GM04503 (cell line): ENCODE measurements at places on chromosomes 6 and 20.

- DNase-seq: no peak
Observed at GRCh38 chr20:29319725-29320124, 1937.7 kb upstream of the DEFB115 start.

GRCh38 chr6:119032428-119032827 lies 46.0 kb downstream of the FAM184A start:
- no peak for DNase-seq

- no peak for DNase-seq
Observed at GRCh38 chr6:148200781-148201180, 141.9 kb upstream of the SASH1 start.

GRCh38 chr20:6489361-6490171 lies 277.9 kb upstream of the BMP2 start:
- DNase-seq: no peak

- DNase-seq: no peak
Observed at GRCh38 chr6:110307368-110307767, 50.8 kb downstream of the METTL24 start.

DNA sequence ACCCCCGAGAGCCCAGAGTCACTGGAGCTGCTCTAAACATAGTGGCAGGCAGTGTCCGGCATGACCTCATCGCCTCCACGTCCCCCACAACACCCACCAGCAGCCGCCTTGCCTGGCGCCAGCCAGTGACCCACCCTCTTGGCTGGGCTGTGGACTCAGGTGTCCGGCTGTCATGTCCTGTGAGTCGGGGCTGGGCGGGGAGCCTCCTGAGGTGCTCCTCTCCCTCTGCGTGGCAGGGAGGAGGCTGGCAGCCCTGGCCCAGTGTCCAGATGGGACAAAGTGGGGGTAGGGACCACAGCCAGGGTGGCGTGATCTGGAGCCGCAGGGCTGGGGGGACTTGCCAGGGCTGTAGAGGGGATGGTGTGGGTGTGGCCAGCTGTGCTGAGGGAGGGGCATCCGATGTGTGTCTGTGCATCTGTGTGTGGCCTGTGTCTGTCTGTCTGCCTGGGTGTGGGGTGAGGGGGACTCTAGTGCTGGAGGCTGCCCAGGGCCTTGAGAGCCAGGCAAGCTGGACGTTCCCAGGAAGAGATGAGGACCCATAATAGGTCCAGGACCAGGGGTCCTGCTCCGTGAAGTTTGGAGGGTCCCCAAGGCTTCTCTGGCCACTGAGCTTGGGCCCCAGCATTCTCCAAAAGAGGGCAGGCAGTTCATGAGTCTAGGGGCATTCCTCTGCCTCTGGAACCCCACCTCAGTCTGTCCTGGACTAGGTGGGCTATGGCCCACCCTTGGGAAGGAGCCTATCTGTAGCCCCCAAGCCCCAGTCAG lies 2.3 kb upstream of the SOX18 start:
- no peak for DNase-seq

DNA sequence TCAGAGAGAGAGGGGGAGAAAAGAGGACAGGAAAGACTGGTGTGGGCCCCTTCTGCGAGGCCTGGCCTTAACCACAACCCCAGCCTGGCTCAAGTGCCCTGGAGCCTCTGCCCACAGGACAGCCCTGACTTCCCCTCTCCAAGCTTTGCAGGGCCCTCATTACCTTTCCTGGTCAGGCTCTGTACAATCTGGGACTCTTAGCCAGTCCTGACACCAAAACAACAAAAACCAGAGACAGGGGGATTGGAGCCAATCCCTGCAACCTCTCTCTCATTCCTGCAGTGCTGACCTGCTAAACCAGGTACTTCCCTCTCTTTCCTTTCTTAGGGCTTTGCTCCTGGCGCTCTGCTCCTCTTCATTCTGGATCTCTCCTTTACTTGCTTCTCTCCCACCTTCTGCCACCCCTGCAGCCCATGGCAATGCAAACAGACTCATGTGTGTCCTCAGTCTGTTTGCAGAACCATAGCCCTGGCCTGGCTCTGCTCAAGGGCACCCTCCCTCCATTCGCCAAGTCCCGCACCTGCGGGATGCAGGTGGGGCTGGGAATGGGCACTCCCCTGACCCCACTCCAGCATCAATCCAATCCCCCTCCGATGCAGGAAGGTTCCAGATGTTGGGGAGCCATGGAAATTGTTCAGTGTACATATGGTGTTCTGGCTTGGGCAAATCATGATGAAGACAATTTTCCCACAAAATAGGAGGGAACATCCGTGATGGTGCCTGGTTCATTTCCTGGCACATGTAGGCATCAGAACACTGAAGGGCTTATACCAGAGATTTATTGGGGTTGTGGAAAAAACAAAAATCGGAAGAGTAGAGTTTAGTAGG lies 38.1 kb downstream of the RPP40 start:
- no peak for DNase-seq

GRCh38 chr6:149925253-149925973 lies 2.5 kb upstream of the RAET1G start:
- DNase-seq: no peak

GRCh38 chr6:56048601-56049000 lies 173.2 kb upstream of the BMP5 start:
- no peak for DNase-seq

GRCh38 chr6:162866656-162867055 lies 138.9 kb downstream of the PACRG start:
- DNase-seq: no peak

DNA sequence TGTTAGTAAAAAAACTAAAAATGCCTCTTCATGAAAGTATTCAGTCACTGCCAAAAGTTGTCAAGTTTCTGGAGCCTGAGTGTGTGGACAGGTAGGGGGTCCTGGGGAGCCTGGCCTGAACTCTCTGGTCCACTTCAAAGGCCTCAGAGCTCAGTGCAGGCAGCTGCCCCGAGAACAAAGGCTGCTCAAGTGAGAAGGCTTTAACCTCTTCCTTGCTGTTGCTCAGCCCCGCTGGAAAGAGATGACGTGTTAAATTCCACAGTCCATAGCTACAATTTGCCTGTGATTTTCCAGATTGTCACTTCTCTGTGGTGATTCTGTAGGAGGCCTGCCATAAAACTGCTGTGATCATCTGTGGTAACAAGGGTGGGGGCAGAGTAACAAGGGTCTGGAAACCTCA lies 96.9 kb downstream of the FAM120B start:
- no peak for DNase-seq
